ENCODE measurements at places on chromosomes 5 and 9.

DNA sequence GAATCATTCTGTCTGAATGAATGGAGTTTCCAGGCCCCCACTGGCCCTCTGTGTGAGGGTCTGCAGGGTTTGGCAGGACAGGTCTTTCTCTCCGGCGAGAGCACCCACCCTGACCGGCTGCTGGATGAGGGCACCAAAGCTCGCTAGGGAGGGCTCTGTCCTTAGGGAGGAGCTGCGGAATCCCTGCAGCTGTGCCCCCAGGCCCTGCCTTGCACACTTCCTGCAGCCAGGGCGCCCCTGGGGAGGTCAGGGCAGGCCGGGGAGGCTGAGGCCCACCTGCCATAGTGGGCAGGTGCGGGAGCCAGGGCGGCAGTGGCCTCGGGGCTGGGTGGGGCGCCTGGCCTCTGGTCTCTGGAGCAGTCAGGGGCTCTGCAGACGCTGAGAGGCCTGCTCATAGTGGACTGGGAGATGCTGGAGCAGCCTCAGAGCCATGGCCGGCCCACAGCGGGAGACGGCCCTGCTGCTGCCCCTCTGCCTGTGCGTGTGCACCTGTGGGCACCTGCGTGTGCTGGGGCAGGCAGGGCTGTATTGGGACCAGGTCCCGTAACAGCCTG is 36.1 kb downstream of the EXOC3 start:
- DNase-seq: peak; percentile 73
- H3K27ac ChIP-seq: no peak overlapping the region
- peaks cover 4% of the 10 kb centered on the region for H3K4me1 ChIP-seq

- no peaks in the 10 kb centered on the region for H3K4me1 ChIP-seq
- DNase-seq: no peak
- no peak overlapping the region for H3K27ac ChIP-seq
- no peaks in the 10 kb centered on the region for H3K36me3 ChIP-seq
- H3K27me3 ChIP-seq: peaks cover 4% of the 10 kb centered on the region
- H3K4me3 ChIP-seq: no peak overlapping the region
These were observed 70.0 kb downstream of the ZNF354C start for GRCh38 chr5:179130101-179130681.

GRCh38 chr5:40829748-40830533 is 5.1 kb downstream of the RPL37 start:
- no peak for DNase-seq
- H3K4me3 ChIP-seq: no peak overlapping the region

DNA sequence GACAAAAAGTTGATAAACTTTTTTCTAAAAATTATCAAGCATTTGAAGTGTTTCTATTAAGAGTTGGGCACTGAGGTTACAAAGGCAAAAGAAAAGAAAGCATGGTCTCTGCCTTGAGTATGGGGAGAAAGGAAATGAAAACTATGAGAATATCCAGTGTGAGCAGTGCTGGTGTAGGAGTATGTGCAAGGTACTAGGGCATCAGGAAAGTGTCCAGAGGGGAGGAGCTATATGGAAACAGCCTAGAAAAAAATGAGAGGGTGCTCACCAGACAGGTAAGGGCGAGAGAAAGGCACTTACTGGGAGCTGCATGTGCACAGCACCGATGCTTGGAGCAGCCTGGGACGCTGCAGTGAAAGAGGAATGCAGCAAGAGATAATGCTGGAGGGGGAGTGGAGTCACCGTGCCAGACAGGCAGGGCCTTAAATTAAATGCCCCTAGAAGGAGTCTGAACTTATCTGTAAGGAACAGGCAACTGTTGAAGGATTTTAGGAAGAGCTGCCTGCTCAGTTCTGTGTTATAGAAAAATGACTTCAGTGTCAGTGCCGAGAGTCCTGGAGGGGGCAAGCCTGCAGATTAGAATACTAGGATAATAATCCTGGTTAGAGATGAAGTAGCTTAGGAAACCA is 14.0 kb downstream of the MCC start:
- H3K4me1 ChIP-seq: no peaks in the 10 kb centered on the region
- no peak overlapping the region for H3K27ac ChIP-seq
- no peak overlapping the region for H3K4me3 ChIP-seq
- H3K27me3 ChIP-seq: peaks cover 14% of the 10 kb centered on the region
- no peak for DNase-seq
- no peaks in the 10 kb centered on the region for H3K36me3 ChIP-seq

- no peak overlapping the region for H3K4me3 ChIP-seq
- H3K4me1 ChIP-seq: no peaks in the 10 kb centered on the region
- DNase-seq: no peak
- H3K27ac ChIP-seq: no peak overlapping the region
- no peaks in the 10 kb centered on the region for H3K36me3 ChIP-seq
These were observed 171.1 kb downstream of the KDM4C start for GRCh38 chr9:6928863-6929262.
